ENCODE measurements at places on chromosomes 7 and 10. TPM values are rescaled to one million over a fixed set of nuclear protein-coding genes. Genes with fewer than 3 reads are reported as not detected.

GRCh38 chr7:121459148-121459547 is 63.0 kb upstream of the FAM3C start:
- DNase-seq = no peak
- no peak overlapping the region for H3K4me3 ChIP-seq
- peaks cover 19% of the 10 kb centered on the region for H3K27me3 ChIP-seq
- H3K36me3 ChIP-seq = no peaks in the 10 kb centered on the region

- peak; percentile 66 for DNase-seq
- H3K4me3 ChIP-seq = peak overlapping the region; percentile 89
- peaks cover 63% of the 10 kb centered on the region for H3K4me1 ChIP-seq
These were observed 1.5 kb downstream of the CDK13 start for GRCh38 chr7:39951226-39952194.

DNA sequence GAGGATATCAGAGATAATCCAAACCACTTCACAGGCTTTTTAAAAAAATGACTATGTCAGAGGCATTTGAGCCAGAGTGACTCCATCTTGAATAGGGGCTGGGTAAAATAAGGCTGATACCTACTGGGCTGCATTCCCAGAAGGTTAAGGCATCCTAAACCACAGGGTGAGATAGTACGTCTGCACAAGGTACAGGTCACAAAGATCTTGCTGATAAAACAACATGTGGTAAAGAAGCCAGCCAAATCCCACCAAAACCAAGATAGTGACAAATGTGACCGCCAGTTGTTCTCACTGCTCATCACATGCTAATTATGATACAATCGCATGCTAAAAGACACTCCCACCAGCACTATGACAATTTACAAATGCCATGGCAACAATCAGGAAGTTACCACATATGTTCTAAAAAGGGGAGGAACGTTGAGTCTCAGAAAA is 177.5 kb downstream of the RAPGEF5 start:
- H3K4me3 ChIP-seq = no peak overlapping the region
- H3K36me3 ChIP-seq = no peaks in the 10 kb centered on the region
- H3K4me1 ChIP-seq = peaks cover 2% of the 10 kb centered on the region
- H3K27me3 ChIP-seq = peaks cover 16% of the 10 kb centered on the region
- DNase-seq = no peak
- no peak overlapping the region for H3K27ac ChIP-seq

GRCh38 chr7:134891262-134891695 is 95.0 kb upstream of the AGBL3 start:
- peaks cover 21% of the 10 kb centered on the region for H3K4me1 ChIP-seq
- H3K27me3 ChIP-seq = peaks cover 21% of the 10 kb centered on the region
- peak overlapping the region; percentile 20 for H3K4me3 ChIP-seq

- no peaks in the 10 kb centered on the region for H3K36me3 ChIP-seq
- no peak for DNase-seq
- H3K4me3 ChIP-seq = no peak overlapping the region
- no peak overlapping the region for H3K27ac ChIP-seq
These were observed 51.2 kb upstream of the ABI1 start for GRCh38 chr10:26911811-26912461.

DNA sequence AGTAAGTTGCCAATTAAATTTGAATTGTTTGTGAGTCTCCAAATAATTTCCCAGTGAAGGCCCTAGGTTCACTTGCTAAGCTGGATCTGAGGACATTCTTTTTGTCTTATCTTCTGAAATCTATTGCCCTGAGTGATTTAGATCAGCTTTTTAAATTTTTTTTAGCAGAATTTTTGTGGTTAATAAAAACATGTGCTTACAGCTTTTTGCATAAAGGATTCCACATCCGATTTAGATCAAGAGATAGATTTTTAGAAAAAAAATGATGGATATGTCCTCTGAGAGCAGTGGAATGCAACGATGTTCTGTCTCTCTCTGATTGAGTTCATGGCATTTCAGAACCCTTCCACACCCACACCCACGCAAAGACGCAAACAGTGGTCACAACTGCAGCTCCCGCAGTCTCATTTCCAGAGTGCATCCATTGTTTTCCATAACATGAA is 358.8 kb downstream of the SUGCT start:
- no peak overlapping the region for H3K27ac ChIP-seq
- H3K36me3 ChIP-seq = peaks cover 10% of the 10 kb centered on the region
- H3K4me1 ChIP-seq = no peaks in the 10 kb centered on the region
- no peak for DNase-seq

Gene RPEL1
- total RNA-seq = not detected

Gene SLC29A4
- 0.05 TPM for total RNA-seq
